ENCODE measurements at places on chromosomes 5 and 9.

- no peak for DNase-seq
Observed at GRCh38 chr9:70392189-70392588, 22.3 kb downstream of the KLF9 start.

DNA sequence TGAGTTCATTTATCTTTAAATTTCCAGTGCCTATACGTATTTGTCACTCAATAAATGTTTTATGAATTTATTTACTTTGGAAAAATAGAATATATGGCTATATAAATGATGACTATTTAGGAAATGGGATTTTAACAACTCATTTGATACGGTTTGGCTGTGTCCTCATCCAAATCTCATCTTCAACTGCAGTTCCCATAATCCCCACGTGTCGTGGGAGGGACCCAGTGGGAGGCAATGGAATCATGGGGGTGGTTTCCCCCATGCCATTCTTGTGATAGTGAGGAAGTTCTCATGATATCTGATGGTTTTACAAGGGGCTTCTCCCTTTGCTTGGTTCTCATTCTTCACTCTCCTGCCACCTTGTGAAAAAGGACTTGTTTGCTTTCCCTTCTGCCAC is 187.6 kb upstream of the EFNA5 start:
- DNase-seq: no peak

DNA sequence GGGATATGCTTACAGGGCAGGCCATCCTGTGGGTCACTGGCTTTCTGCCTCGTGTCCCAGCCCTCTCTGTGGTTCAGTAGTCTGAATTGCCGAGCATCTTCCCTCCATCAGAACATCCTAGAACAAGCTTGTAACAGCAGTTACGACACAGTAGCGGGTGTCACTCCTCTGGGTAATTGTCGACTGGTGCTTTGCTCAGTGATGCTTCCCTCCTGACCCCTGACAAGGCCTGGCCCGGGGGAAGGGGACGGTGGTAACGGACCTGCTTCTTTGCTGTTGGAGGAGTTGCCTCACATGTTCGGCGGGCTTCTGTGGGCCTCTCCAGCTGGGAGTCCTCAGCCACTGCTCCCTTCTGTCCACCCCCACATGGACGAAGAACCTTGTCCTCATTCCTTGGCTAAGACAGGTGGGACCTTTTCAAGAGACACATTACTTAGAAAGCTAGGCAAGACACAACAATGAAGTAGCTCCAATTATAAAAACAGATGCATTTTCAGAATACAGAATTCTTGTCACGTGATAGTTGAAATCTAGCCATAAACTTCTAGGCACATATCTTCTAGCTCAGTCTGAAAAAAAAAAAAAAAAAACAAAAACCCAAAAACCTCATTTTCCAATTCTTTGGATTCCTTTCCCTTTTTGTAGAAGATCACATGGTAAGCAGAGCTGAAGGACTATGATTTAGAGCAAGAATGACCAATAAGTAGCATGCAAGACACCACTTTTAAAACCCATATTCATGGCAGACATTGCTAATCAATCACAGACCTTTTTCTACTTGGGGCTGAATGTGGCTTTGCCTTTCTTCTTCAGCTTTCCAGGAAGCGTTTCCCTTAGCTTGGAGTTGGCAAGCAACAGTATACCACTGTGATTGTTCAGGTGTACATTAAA is 25.0 kb downstream of the HMCN2 start:
- no peak for DNase-seq

DNA sequence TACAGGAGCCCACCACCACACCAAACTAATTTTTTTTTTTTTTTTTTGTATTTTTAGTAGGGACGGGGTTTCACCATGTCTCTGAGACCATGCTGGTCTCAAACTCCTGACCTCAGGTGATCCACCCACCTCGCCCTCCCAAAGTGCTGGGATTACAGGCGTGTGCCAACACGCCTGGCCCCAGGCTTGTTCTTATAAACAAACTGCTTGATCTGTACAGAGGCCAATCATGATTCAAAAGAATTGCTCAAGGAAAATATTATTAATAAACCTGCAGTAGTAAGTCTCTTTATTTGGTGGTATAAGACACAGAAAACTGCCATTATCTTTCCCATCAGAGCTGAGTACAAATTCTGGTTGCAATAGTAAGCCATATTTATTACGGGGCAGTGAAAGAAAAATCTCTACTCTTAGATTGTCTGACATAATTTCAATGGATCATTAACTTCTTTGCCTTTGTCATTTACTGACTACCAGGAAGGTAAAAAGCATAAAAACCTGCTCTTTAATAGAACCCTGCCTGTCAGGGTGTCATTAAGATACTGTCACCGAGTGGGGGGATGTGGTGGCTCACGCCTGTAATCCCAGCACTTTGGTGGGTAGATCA is 33.3 kb downstream of the RASEF start:
- no peak for DNase-seq

- DNase-seq: no peak
Observed at GRCh38 chr9:70816891-70817290, 304.5 kb downstream of the TRPM3 start.

DNA sequence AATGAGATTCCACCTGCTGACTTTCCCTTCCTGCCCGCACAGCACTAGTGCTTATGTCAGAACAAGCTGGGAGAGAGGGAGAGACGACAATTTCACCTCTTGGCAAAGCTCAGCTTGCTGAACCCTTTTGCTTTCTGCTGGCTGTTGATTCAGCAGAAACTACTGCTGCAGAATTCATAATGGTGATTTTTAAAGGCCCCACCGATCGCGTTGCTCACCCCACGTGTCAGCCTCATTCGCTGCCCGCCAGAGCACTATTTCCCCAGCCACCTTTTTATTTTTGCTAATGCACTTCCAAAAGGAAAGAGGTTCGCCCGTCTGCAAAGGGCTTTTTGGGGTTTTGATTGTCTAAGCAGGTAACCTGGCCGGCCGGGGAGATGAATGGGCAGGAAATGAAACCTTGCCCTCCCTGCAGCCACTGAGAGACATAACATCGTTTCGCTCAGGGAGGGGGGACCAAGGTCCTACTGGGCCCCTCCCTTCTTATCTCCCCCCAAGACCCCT is 1.3 kb downstream of the PPP2R2B start:
- no peak for DNase-seq

GRCh38 chr9:70439991-70440706 is 25.7 kb upstream of the KLF9 start:
- no peak for DNase-seq

DNA sequence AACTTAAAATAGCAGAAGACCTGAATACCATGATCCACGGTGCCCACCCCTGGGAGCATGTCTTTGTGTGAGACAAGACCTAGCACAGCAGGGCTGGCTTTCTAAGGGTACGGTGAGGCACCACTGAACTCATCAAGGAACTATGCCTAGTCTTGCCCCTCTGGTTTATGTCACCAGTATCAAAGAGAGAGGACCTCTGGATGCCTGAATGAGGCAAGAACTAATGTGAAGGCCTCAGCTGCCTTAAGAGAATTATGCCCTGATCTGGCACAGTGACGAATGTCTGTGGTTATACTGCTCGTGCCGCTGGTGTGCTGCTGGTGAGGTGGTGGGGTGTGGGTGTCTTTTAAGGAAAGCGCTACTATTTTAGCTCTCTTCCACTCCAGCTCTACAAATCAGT is 23.0 kb downstream of the NREP start:
- DNase-seq: no peak

DNA sequence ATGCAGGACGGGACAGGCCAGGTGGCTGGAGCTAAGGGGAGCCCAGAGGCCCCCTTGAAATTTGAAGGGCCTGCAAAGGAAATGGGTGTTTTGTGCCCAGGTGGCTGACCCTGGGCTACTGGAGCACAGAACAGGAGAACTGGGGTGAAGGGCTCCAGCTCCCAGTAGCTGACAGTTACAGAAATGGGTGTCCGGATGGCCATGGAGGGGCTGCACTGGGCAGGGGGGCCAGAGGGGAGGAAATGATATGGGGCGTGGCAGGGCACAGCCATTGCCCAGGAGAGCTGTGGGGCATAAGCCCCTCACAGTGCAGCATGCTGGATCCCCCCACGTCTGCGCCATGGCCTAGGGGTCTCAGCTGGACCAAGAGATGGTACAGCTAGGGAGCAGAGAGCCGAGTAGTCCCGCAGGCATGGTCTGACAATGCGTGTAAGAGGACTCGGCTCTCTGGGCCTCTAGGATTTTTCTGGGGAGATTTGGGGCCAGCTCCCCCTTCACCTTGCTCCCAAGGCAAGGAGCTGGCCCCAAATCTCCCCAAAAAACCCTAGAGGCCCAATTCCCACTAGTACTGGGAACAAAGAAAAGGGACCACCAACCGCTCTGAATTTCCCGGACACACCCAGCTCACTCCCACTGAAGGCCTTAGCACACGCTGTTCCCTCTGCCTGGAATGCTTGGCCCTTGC is 7.9 kb upstream of the CARD19 start:
- DNase-seq: no peak

- DNase-seq: no peak
Observed at GRCh38 chr5:170327829-170328228, 30.3 kb upstream of the LCP2 start.

GRCh38 chr9:38058452-38059232 is 10.4 kb downstream of the SHB start:
- no peak for DNase-seq

DNA sequence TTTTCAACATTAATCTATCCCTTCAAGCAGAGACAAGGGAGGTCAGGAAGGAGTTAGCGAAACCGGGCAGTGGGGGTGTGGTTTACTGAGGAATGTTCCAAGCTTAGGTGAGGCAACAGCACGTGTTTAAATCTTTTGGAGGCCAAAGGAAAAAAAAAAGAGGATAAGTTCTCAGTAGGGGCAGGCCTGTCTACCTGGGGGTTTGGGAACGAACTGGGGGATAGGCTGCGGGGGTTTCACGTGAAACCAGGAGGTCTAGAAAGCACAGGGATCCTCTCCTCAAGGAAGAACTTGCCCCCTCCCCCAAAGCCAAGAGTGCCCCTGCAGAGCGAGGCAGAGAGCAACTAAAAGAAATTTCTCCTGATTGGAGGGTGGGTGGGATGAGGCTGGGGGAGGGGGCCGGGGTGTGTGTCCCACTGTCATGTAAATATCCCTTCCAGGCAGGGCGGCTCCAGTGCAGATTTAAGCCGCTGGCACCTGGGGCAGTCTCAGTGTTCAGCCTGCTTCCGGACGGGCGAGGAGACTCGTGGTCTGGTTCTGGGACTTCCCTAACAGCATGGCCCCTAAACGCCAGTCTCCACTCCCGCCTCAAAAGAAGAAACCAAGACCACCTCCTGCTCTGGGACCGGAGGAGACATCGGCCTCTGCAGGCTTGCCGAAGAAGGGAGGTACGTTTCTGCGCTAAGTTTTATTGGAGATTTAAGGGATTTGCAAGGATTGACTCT is 5.5 kb upstream of the SET start:
- DNase-seq: no peak

Measured in activated CD4-positive, alpha-beta T cell treated with anti-CD3 and anti-CD28 coated beads for 1 hour (primary cell).